ENCODE measurements at places on chromosomes 7 and 10. TPM values are rescaled to one million over a fixed set of nuclear protein-coding genes. Genes with fewer than 3 reads are reported as not detected.

DNA sequence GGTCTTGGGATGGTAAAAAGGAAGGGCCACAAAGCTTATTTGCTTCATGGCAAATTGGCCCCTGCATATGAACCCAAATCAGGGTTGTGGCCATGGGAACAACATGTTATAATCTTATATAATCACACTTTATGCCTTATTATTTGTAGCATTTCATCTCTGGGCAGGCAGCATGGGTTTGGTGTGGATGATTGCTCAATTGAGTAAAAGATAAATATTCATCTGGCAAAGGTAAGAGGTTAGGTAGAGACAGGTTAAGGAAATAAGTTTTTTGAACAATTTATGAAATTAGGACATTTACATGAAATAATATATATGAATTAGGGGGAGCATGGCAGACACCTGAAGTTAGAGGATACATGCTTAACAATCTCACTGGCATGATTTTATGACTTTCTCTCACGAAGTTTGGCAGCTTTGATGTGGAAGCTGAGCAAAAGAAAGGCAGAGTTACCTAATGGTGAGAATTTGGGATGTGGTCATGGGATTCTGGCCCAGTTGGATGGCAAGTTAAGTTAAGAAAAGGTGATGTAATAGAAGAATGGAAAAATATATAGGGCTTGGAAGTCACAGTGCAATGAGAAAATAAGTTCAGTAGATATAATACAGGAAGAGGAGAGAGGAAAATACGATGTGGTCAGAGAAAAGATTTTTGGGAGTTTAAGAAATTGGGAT lies 88.1 kb upstream of the FAM3C start:
- DNase-seq: no peak

The AQP1 gene
- total RNA-seq: 1.6 TPM

DNA sequence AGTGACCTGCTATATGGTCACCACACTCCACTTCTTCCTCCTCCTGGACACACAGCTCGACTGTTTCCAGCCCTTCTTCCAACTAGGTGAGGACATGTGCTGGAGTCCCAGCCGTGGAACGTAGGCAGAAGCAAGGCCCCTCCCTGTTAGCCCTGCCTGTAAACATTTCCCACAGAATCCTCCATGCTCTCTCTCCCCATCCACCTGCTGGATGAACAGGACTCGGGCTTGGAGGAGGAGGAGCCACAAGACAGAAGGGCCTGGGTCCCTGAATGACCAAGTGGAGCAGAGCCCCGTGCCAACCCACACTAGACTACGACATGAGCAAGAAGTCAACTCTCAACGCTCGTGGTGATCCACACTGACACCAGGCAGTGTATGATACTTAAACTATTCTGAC lies 9.9 kb downstream of the CNPY1 start:
- no peak for DNase-seq

The ZNF736 gene
- total RNA-seq: 9.3 TPM

DNA sequence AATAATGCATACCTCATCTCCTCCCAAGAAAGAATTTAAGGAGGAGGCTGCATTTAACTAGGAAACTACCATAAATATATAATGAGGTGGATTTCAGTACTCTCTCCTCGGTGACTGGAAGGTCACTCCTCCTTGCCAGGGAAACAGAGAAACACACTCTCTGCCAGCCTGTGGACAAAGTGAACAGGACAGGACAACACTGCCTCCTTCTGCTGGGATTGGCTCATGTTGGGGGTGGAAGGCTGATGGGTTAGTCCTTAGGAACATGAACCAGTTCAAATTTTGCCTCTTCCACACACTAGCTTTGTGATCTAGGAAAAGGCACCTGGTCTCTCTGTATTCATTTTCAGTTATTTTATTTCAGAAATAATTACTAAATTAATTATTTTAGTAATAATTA lies 50.6 kb upstream of the STEAP4 start:
- no peak for DNase-seq

The GPC2 gene
- total RNA-seq: 13.6 TPM
